Stimulated activated CD4-positive, alpha-beta T cell treated with anti-CD3 and anti-CD28 coated beads, Interleukin-15, amount 100 ng/mL, for 1 hour (primary cell): ENCODE measurements at places on chromosomes 7 and 10.

- no peak for DNase-seq
Measured at GRCh38 chr7:127252377-127252713, 396 bp downstream of the GRM8 start.

GRCh38 chr10:14664345-14664744, 110.4 kb downstream of the FAM107B start:
- no peak for DNase-seq

DNA sequence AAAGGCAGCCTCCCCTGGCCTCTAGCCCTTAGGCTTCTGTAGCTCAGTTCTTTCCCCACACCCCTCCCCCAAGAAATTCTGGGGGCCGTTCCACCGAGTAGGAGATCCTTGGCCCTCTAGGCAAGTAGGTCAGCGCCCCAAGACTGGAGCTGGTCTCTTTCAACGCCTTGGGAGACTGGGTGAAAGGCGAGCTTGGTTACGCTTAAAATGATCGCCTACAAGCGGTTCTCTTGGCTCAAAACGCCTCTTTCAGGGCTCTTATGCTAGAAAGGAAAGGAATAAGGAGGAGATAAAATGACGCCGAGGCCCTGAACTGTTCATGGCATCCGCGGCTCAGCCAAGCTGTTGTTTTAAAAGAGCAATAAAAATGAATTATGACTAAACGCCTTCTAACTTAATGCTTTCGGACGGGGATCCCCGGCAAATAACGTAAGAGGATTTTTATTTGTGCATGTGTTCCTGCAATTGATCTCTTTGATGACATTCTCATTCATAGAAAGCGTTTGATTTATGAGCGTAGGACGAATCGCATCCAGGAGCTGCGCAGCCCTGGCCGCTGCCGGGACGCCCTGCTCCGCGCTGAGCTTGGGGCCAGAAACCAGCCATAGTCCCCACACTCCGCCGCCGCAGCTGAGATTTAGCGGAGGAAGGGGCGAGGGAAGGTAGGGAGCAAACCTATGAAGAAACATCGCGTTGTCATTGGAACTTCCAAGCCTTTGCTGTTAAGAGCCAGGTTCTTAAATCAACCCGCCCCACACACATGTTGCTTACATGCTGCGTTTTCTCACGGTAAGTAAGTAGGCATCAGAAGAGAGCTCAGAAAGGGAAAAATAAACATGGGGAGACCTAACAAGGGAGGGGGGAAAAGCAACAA, 3.0 kb upstream of the HOXA1 start:
- no peak for DNase-seq

DNA sequence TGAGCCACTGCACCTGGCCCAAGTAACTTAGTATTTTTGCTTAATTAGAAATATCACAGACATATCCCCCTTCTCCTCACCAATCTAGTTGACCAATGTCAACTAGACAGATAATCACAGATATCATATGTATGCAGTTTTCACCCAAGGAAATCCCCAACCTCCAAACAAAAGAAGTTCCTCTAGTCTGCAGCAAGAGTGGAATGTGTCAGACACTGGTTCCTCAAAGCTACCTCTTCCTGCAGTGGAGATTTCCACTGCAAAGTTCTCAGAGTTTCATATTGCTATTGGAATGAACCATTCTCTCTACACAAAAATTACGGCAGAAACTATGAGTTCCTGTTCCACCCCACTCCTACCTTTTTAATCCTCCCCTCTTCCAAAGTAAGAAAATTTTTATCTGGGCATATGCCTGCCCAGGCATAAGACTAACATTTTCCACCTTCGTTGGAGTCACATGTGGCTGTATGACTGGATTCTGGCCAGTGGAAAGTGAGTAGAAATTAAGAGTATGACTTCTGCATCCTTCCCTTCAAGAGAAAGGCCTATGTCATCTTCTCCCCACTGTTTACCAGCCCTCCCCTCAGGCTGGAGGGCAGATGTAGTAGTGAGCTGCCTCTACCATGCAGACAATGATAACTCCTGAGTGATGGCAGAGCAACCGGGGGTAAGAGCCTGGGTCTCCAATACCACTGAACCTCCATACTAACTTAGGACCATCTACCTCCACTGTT, 103.0 kb downstream of the MYOF start:
- no peak for DNase-seq

DNA sequence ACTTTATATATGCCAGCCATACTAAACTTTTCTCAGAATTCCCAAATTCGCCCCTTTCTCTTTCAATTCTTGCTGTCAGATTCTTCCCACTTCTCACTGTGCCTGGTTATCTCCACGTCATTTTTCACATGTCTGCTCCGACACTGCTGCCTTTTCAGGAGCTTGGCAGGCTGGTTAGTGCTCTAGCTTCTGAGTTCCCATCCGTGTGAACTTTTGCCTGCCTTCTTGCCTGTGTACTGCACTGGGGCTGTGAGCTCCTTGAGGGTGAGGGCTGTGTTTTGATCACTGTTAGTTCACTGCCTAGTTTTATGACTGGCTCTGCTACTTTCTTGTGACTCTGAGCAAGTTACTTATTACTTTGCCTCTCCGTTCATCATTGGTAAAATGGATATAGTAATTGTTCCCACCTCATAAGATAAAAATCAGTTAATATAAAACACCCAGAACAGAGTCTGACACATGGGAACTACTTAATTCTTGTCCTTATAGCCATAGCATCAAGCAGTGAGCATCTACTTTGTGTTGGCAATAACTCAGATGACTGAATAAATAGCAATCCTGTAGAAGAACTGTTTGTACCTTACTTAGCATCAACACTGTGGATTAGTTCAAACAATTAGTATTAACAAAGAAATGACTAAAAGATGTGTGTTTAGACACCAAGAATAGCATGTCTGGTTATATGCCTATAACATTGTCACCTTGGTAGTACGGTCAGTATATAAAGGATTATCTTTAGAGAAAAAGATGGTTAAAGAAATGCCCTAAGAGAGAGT, 5.5 kb downstream of the GSTO1 start:
- DNase-seq = no peak

- DNase-seq = no peak
Measured at GRCh38 chr7:1407892-1408291, 51.4 kb downstream of the MICALL2 start.

DNA sequence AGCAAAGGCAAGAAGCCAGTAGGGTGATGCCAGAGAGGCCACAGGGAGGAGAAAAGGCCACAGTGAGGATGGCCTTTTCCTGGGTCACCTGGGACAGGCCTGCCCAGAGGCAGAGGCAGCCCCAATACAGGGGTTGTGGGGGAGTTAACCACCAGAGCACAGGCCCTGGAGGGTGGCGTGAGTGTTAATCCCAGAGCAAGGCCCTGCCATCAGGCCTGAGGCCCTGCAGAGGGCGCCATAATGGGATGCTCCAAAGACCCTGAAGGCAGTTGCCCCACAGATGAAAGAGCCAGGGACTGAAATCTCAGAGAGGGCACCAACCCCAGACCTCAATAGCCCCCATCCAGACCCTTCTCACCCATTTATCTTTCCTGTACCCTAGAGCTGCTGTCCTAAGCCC, 23.9 kb downstream of the SLC13A4 start:
- no peak for DNase-seq

GRCh38 chr10:77433546-77433945, 204.1 kb downstream of the KCNMA1 start:
- DNase-seq = no peak

GRCh38 chr7:110762546-110763225, 328.2 kb upstream of the LRRN3 start:
- DNase-seq = no peak
